ENCODE measurements at places on chromosomes 11 and 22.

DNA sequence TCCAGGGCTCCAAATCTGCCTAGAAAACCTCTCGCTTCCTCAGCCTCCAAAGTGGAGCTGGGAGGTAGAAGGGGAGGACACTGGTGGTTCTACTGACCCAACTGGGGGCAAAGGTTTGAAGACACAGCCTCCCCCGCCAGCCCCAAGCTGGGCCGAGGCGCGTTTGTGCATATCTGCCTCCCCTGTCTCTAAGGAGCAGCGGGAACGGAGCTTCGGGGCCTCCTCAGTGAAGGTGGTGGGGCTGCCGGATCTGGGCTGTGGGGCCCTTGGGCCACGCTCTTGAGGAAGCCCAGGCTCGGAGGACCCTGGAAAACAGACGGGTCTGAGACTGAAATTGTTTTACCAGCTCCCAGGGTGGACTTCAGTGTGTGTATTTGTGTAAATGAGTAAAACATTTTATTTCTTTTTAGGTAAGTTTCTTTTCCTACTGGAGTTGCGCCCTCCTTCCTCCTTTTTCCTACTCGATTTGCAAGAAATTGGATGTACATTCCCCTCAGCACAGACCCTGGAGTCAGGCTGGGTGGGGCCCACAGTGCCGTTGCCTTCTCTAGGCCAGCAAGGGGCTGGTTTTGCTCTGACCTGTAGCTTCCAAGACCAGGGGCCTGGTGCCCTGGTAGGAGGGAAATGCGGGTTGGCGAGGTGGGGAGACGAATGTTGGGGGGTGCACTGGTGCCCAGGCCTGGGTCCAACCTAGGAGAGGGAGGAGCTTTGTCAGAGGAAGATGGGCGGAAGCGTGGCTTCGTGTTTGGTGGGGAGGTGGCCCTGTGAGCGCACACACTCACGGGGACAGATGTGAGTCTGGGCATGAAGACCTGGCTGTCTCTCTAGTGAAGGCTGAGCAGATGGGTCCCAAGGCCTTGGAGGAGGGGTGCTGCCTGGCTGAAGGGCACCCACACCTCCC is 50.6 kb downstream of the ST14 start:
- DNase-seq = no peak
- no peaks in the 10 kb centered on the region for H3K36me3 ChIP-seq
- peaks cover 8% of the 10 kb centered on the region for H3K4me1 ChIP-seq

DNA sequence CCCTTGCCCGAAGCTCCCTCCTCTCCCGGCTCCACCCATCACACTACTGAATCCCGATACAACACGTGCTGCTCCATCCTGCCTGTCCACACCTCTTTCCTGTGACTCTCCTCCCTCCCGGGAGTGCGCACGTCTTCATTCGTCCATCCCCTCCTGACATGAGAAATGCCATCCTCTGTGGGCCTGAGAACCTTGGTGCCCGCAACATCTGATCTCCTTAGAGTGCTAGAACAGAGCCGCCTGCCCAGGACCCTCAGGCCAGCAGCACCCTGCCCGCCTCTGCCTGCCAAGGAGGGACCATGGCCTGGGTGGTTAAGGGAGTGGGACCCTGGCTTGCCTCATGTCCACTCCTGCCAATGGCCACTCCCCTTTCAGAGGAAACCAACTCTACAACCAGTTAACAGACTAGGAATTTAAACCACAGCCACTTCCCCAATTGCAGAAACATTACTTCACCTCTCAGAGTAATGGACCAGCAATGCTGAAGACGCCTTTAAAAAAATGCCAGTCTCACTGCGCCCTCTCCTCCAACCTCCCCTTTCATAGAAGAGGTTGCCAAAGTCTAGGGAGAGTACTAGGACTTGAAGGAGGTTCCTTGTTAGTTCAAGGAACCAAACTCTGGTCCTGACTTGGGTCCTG is 466.3 kb downstream of the OPCML start:
- no peak overlapping the region for H3K27ac ChIP-seq
- DNase-seq = no peak
- H3K4me3 ChIP-seq = no peak overlapping the region
- H3K4me1 ChIP-seq = no peaks in the 10 kb centered on the region

GRCh38 chr11:43576803-43577521 is 103.6 kb upstream of the HSD17B12 start:
- no peak overlapping the region for H3K4me3 ChIP-seq
- H3K36me3 ChIP-seq = no peaks in the 10 kb centered on the region
- H3K27ac ChIP-seq = no peak overlapping the region
- DNase-seq = no peak

DNA sequence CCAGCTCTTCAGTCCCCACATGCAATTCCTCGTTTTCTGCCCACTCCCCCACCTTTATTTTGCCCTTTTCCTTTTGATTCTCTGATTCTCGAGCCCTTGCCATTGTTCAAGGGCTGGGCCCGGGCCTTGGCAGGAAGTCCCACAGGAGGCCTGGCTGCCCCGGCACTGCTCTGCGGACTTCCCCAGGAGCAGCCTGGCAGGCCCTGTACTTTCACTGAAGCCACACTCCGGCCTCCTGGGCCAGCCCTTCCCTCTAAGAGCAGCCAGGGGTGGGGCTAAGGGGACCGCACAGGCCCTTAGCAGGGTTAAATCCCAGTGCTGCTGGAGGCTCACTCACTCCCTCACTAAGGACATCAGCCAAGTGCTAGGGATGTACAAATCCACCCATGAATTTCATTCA is 4.1 kb downstream of the LRRC32 start:
- no peaks in the 10 kb centered on the region for H3K36me3 ChIP-seq
- no peak overlapping the region for H3K27ac ChIP-seq
- no peak for DNase-seq
- H3K4me1 ChIP-seq = peaks cover 36% of the 10 kb centered on the region
- H3K4me3 ChIP-seq = no peak overlapping the region

- H3K27ac ChIP-seq = no peak overlapping the region
- H3K4me3 ChIP-seq = no peak overlapping the region
- peaks cover 76% of the 10 kb centered on the region for H3K27me3 ChIP-seq
- no peak for DNase-seq
- H3K4me1 ChIP-seq = peaks cover 20% of the 10 kb centered on the region
- H3K36me3 ChIP-seq = no peaks in the 10 kb centered on the region
Observed at GRCh38 chr22:50303515-50303847, 4.0 kb downstream of the PLXNB2 start.
